ENCODE measurements at places on chromosomes 5 and 9.

- DNase-seq, result no peak
Measured at GRCh38 chr5:65728218-65728617, 6.2 kb downstream of the NLN start.

- no peak for DNase-seq
Measured at GRCh38 chr9:129988607-129989361, 54.2 kb downstream of the FNBP1 start.

DNA sequence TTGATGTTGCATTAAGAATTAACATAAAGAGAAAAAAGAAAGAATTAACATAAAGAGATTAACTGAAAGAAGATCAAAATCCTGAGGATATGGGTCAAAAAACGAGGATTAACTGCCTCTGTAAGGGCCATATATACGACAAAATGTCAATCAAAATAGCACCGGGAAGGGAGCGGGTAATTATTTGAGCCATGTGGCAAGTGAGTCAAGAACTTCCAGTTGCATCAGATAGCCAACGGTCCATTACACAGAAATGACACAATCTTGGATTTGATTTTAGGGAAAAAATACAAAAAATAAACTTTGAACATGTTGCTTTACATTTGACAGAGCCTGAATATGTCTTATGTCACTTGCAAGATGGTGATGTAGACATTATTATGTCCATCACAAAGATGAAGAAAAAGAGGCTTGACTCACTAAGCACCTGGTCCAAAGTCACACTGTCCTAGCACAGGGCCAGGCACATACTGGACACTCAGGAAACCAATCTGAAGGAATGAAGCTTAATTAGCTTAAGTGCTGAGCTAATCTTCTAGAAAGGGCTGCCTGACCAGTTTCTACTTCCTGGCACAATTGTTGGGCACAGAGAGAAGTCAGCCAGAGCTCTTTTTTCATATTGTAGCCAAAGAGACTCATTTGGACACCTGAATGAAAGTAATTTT, 273.2 kb upstream of the PAPPA start:
- no peak for DNase-seq

- no peak for DNase-seq
Measured at GRCh38 chr9:68653141-68653595, 51.9 kb upstream of the PIP5K1B start.

GRCh38 chr5:152274224-152274623, 130.9 kb downstream of the NMUR2 start:
- DNase-seq, result no peak

DNA sequence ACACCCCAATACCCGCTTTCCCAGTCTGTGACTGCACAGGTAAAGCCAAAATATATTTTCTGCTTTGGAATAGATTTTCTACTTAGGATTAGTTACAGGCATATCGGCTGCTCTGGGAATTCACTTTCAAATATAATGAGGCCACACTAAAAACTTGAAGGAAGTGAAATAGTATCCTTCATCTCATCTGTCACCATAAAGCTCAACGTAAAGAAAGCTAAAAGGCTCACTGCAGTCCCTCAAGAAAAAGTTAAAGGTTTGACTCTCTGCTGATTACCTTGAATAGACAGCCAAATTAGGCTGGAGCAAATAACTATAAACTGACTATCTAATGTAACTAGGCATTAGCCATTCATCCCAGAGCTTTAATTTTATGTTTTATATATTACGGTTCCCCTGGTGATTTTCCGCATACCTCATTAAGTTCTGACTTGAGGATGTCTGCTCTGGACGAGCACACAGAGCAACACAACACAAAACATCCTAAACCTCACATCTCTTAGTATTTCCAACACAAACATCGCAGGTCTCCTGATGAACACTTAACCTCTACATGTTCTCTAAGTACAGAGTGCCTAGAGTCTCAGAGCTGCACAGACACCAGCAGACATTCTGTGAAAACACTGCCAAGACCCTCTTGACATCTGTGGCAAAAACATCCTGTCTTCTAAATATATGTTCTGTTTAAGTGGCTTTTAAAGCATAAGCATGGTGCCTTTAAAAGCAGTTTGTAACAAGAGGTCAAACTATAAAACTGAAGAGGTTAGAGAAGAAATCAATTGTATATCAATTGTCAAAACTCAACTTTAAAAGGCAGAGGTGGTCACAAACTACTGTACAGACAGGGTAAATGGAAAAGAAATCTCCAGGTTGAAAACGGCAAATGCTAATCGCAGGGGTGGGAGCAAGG, 35.4 kb downstream of the ELAVL2 start:
- DNase-seq, result no peak

GRCh38 chr5:131589510-131590348, 45.3 kb downstream of the RAPGEF6 start:
- no peak for DNase-seq

DNA sequence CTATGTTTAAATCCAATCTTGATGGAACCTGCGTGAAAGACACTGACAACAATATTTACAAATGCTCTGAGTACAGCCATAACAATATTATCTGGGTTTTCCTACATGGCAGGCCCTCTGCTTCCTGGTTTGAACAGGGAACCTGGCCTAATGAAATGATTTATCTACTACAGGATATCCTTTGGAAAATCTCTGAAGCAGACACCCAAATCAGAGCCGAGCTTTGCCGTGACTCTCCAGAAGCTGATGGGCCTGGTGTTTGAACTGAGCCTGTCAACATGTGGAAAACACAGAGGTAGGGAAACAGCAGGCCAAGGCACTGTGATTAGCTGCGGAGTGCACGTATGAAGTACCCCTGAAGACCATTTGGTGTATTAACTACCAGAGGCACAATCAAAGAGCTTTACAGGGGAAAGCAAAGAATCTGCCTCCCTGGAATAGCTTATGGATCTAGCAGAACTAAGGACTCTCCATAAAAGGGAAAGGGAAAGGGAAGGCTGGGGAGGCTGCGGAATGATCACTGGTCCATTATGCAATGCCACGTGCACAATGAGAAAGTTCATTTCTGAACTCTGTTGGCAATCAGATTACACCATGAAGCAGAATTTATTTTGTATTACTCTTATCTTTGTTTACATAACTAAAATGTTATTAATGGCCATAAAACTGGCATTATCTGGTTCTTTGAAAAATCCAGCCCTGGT, 321.9 kb downstream of the EBF1 start:
- no peak for DNase-seq

GRCh38 chr5:128156521-128156920, 73.0 kb downstream of the SLC12A2 start:
- no peak for DNase-seq

GRCh38 chr5:128736553-128736952, 198.5 kb upstream of the FBN2 start:
- no peak for DNase-seq

DNA sequence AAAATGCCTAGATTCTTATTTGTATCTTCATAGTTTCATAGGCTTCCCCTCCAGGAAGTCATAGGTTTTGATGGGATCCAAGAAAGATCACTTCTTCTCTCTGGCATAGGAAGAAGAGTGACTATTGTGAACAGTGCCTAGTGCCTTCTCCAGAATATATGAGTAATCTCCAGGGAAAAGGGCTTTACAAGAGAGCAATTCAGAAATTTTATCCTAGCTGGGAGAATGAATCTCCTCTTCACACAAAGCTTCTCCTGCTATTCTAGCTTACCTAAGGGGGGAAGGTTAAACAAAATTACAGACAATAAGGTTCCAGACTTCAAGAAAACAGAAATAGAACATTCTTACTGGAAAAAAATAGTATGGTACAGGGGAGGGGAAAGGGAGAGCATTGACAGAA, 1193.3 kb upstream of the CDH6 start:
- no peak for DNase-seq

DNA sequence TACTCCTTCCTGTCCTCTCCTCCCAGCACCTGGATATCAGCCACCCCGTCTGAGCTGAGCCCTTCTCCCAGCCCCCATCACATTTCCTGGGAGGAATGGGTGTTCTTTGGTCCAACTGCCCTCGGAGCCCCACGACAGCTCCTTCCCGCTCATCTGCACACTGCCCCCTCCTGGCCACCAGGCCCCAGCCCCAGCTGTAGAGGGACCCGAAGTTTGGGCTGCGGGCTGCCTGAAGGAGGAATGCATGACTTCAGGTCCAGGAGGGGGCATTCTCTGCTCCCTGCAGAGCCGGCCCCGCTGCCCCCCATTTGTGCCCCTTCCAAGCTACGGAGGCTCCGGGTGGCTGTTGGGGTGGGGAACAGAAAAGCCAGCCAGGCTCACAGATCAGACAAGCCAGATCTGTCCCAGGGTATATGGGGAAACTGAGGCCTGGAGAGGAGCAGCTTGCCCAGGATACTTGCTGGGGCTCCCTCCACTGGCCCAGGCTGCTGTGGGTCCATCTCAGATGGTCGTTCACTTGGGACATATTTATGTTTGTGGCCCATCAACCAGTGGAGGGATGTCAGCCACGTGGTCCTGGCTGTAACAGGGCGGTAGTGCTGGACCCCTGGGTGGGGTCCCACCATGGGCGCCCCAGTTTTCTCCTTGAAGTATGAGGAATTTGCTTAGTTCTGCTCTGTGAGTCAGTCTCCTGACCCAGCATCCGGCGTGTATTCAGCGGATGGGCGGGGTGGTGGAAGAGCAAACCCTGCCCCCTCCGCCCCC, 33.1 kb downstream of the DAB2IP start:
- DNase-seq, result no peak

DNA sequence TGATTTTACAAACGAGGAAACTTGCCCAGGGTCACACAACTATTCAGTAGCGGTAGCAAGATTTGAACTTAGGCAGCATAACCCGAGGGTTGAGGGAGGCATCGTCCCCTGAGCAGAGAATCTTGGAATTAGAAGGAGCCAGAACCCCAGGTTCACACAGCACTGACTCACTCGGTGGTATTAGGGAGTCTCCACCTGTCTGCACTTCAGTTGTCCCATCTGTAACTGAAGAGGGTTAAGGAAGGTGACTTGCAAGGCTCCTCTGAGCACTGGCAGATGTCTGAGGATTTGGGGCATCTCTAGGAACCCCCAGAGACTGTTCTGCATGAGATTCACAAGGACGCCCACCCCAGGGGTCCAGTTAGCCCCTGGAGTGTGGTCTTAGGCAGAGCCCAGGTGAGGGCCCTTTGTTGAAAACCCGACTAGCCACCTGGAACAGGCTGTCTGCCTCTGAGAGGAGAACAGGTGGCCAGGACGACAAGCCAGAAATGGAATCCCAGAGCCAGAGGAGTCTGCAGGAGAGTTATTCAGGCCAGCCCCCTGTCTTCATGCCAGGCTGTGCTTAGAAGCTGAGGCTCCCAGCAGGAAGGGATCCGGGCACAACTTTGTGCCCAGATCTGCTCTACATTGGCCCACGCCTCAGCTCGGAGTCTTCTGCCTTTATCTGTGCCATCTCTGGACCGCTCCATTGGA, 50.0 kb upstream of the ORM1 start:
- no peak for DNase-seq

- no peak for DNase-seq
Measured at GRCh38 chr9:30970812-30971211, 1413.6 kb upstream of the ACO1 start.

DNA sequence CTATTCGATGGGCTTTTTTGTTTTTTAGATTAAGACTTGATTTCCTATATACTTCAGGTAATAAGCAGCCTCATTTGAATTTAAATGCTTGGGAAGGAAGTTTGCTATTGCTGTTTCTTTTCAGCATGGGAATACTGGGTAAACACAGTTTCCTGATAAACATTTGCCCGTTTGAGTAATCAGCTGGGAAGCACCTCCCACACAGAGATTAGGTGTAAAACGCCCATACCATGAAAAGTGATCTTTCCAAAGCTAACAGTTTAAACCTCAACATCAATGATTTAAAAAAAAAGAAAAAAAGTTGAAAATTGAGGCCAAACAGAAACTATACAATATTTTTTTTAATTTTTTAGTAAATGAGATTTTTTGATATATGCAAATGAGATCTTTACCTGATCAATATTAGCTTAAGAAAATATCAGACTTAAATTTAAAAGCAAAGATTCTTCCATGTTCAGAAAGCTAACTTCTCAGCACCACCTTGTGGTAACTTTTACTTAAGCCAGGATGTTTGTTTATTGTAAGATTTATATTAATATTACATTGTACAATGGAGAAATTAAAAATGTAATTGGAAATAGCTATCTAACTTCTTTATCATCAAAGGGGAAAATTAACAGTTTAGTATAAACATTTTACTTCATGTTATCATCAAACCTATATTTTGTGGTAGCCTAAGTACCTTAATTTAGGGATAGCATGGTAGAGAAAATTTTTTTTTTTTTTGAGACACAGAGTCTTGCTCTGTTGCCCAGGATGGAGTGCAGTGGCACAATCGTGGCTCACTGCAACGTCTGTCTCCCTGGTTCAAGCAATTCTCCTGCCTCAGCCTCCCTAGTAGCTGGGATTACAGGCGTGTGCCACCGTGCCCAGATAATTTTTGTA, 39.8 kb downstream of the F2RL2 start:
- DNase-seq, result no peak

GRCh38 chr5:96177303-96177869, 215.7 kb upstream of the ELL2 start:
- DNase-seq, result no peak

GRCh38 chr5:32343058-32343672, 30.4 kb upstream of the MTMR12 start:
- no peak for DNase-seq

DNA sequence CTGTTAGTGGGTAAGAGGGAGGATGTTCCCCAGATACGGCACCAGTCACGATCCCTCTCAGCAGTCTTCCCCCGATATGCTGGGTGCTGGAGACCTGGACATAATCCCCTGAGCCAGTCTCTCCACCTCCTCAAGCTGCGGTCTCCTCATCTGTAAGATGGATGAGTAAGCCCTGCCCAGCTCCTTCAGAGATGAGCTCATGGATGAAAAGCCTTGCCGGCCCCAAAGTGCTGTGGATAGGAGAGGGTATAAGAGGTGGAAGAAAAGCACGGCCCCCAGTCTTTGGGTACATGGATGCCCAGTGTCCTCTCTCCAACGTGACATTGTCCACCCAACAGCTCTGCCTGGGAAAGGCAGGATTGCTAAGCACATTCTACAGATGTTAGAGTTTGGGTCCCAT, 4.5 kb downstream of the CAMK2A start:
- no peak for DNase-seq

GRCh38 chr9:8133606-8134005, 334.0 kb upstream of the DMAC1 start:
- no peak for DNase-seq

Measured in activated T-helper 9 cell treated with anti-CD3 and anti-CD28 coated beads, Interleukin-2, amount 50 U/mL, for 16 hours (primary cell).